ENCODE measurements at places on chromosomes 1 and 21.

DNA sequence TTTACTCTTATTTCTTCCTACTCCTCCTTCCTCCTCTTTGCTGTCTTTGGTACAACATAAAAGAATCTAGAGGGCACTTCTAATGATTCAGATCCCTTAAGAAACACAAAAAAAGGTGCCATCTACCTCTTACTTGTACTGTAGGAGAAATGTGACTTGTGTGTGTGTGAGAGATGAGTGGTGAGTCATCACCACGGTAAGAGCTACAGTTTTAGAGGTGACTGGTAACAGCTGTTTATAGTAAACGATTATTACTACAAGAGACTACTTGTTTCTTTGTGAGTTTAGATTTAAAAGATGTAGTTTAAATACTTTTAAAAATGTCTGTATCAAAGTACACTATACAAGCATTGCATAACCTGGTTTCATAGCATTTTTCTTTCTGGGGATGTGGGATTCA, 40.4 kb downstream of the SLC35D1 start:
- peak; percentile 92 for DNase-seq

GRCh38 chr1:18463984-18464664, 16.6 kb upstream of the KLHDC7A start:
- peak; percentile 61 for DNase-seq

GRCh38 chr1:46812996-46813857, 14.4 kb downstream of the CYP4B1 start:
- DNase-seq, result no peak

DNA sequence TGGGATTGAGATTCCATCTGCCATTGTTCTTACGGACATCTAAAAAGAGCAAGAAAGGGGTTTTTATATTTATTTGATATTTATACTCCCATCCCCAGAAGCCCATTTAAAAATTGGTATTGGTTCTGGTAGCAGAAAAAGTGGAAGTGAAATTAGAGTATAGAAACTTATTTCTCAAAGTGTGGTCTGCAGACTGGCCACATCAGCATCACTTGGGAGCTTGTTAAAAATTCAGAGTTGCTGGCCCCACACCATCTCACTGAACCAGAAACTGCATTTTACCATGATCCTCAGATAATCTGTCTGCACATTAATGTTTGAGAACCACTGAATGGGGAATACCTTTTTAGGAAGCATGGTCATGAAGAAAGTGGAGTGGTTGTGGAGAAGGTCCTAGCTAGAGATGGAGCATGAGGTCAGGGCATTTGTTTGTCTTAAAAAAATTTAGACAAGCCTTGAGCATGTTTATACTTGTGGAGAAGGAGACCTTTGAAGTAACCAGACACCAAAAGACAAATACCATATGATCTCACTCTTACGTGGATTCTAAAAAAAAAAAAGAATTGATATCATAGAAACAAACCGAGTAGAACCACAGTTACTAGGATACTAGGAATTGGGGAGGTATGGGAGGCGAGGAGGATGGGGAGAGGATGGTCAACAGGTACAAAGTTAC, 116.3 kb downstream of the ST6GALNAC3 start:
- DNase-seq, result peak; percentile 67

GRCh38 chr1:113780374-113781146, 21.3 kb upstream of the PHTF1 start:
- no peak for DNase-seq

GRCh38 chr1:37533317-37534093, 18.9 kb upstream of the MEAF6 start:
- no peak for DNase-seq

DNA sequence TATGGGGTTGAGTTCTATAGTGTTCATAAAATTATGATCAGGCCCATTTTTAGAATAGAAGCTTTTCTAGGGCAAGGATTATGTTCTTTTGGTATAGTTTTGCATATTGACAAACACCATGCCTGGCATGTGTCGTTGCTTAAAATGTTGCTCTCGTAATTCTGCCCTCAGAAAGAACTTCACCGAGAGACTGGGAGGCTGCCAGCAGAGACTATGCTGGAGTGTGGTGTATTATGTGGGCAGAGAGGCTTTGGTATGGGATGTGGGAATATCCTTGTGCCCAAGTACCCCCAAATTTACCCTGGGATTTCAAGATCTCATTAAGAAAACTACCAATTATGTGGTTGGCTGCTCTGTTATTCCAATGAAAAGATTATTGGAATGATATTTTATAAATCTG, 27.9 kb downstream of the PGM1 start:
- no peak for DNase-seq

GRCh38 chr1:5481889-5482288, 510.3 kb downstream of the NPHP4 start:
- no peak for DNase-seq

DNA sequence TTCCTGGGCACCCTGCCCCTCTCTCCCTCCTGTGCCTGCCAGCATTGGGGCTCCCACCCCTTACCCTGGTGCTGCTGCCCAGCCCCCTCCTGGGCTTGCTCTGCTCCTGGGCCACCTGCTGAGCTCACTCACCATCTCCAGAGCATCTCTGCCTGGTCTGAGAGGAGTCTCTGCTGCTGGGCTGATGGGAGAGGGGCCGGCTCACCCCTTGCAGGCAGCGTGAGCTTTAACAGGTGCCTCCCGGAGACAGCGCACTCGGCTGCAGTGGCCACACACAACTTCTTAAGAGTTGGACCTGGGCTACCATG, 721.7 kb downstream of the MATN1 start:
- DNase-seq, result no peak

GRCh38 chr1:112011202-112011601, 21.7 kb upstream of the KCND3 start:
- peak; percentile 8 for DNase-seq

- no peak for DNase-seq
These were observed 464.5 kb downstream of the USP25 start for GRCh38 chr21:16194095-16194787.

GRCh38 chr1:27471477-27471876, 18.5 kb downstream of the WASF2 start:
- DNase-seq, result no peak

Measured in DMS53 (cell line).